ENCODE measurements at places on chromosomes 11 and 22.
A peak's percentile ranks its signal among the peaks of the same experiment; 100 is the strongest.

GRCh38 chr11:79960461-79960860 lies 519.6 kb upstream of the TENM4 start:
- DNase-seq, result peak; percentile 11

- peak; percentile 56 for DNase-seq
These were observed 688 bp downstream of the PTS start for GRCh38 chr11:112226831-112227401.

DNA sequence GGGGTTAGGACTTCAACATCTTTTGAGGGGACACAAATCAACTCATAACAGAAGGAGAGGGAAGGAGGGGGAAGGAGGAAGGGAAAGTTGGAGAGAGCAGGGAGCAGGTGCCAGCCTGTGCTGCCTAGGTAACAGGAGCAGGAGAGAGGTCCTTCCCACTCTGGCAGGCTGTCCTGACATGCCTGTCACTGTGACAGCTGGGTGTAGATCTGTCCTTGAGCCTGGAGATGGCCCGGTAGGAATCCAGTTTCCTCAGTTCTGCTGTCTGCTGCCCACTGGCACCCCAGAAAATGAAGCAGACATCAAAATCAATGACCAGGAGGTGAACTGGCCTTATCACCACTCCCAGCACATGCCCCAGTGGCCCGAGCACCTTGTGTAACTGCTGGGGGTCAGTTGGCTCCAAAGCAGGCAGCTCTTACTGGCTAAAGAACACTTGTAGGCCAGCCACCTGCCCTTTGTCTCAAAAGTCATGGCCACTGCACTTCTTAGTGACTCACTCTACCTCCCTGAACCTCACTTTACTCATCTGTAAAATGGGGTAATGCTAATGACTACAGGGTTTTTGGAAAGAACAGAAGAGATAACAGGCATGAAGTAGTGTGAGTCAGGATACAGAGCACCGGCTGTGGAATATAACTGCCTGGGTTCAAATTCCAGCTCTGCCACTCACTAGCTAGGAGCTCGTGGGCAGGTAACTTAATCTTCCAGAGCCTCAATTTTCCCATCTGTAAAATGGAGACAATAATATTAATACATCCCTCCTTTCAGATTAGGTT lies 8.0 kb upstream of the TSPAN18 start:
- no peak for DNase-seq

- DNase-seq, result peak; percentile 43
These were observed 12.4 kb downstream of the SMIM38 start for GRCh38 chr11:69167916-69168691.

GRCh38 chr11:47552056-47552565 lies 821 bp downstream of the CELF1 start:
- DNase-seq, result peak; percentile 65
